NCI-H1436 (cell line): ENCODE measurements at places on chromosomes 2 and 18.
A peak's percentile ranks its signal among the peaks of the same experiment; 100 is the strongest.

GRCh38 chr18:41954827-41955613, at the start of gene PIK3C3:
TSS of gene PIK3C3 (plus strand) at chr18:41955234. CDS start at chr18:41955292, 58 bp downstream.
- DNase-seq = peak; percentile 94

DNA sequence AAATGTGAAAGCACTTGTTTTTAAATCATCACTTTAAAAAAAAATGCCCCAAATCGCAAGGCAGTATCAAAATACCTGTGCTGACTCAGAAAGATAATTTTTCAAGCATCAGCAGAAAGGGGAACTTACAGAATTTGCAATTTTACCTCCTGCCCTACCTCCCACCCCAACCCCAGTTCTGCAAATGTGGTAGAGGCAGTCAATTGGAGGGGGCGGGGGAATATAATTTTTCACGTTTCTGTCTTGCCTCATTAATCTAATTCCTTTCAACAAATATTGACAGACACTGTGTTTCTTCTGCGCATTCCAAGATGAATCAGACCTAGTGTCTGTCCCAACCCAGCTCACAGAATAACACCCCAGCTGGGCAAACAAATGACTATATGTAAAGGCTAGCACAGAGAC, 76.8 kb downstream of the ALPK2 start:
- DNase-seq = no peak

GRCh38 chr2:154600927-154601494, 97.5 kb upstream of the KCNJ3 start:
- DNase-seq = no peak

DNA sequence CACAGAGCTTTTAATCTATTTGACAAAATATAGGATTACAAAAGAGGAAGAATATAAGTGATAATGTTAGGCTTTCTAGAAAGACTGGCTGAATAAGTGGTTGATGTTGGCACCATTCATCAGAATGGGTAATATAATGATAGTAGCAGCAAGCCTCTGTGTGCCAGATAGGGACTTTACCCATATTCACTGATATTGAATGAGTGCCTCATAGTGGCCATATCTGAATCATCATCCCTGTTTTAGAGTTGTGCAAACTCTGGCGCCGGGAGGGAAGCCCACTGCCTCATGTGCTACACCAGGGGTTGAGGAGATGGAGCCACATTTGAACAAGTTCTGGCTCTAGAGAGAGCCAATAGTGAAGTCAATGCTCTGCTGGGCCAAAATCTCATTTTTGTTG, 368.7 kb upstream of the CRIM1 start:
- DNase-seq = no peak

DNA sequence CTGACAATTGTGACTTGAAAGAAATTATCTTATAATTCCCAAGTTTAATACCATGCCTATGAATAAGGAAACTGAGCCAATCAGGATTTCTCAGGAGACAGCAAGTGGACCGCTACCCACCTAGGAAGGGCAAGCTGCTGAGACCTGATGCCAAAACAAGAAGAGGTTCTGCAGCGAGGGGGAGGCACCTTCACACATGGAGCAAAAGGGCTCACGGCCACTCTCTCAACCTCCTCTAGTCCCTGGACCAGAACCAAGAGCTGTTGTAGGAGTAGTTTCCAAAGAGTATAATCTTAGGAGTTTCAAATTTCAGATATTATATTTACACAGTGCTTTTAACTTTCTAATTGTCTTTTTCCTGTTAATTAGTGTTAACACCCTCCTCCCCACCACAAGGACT, 154.7 kb upstream of the ETAA1 start:
- DNase-seq = no peak

GRCh38 chr2:28268386-28268785, 124.3 kb upstream of the FOSL2 start:
- DNase-seq = no peak

GRCh38 chr2:44948565-44949328, 7.2 kb downstream of the SIX3 start:
- DNase-seq = no peak

DNA sequence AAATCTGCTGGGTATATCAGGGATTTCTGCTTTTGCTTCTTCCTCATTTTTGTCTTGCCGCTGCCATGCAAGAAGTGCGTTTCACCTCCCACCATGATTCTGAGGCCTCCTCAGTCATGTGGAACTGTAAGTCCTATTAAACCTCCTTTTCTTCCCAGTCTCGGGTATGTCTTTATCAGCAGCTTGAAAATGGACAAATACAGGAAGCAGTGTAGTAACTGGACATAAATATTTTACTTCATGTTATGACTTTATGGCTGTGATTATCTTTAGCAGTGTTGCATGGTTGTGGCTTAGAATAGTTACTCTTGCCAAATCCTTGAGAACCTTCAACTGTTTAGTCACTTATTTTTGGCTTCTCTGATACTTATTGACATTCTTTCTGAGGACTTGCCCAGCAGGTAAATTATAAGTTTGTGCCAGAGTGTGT, 66.2 kb upstream of the DLX2 start:
- no peak for DNase-seq

- DNase-seq = no peak
Measured at GRCh38 chr2:203501873-203502272, 33.2 kb downstream of the RAPH1 start.

GRCh38 chr2:157149270-157149669, 108.2 kb upstream of the GALNT5 start:
- peak; percentile 6 for DNase-seq

DNA sequence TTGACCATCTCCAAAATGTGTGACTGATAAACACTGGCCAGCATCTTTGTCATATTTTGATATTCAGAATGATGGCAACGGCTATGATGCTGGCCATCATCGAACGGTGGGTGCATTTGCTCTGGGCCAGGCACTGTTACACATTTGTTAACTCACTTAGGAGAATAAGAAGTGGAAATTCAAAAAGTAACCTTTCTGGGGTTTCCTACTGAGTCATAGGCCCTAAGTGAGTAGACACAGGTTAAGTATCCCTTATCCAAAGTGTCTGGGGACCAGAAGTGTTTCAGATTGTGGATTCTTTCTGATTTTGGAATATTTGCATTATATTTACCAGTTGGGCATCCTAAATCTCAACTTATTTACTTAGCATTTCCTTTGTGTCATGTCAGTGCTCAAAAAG, 64.7 kb upstream of the TMEM87B start:
- no peak for DNase-seq

DNA sequence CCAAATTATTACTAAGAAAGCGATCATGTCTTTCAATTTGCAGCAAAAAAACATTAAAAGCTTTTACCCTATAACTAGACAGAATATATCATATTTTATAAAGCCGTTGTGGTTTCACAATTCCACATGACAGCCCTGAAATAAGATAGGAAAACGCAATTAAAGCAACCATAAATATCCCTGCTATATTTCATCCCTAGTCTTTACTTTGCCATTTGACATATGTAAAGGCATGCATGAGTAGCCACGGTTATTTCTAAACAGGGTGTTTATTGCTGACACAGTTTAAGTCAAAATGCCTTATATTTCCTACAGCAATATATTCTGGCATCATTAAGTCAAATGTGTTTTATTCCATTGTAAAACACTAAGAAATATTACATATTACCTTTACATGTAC, 239.9 kb downstream of the DSEL start:
- no peak for DNase-seq

DNA sequence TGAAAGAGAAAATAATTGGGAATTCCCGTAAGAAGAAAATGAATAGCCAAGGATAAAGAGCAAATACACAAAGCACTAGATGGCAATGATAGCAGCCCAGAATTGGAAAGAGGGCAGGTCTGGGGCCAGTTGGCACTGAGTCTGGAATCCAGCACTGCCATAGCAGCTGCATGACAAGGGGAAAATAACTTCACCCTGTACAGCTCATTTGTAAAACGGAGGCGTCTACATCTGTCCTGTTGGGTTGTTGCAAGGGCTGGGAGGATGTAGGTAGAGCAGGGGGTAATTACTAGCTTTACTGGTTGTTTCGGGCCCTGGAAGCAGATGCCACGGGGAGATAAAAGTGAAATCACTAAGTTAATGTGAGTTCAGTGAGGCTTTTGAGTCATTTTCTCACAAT, 110.0 kb upstream of the RASGRP3 start:
- no peak for DNase-seq

DNA sequence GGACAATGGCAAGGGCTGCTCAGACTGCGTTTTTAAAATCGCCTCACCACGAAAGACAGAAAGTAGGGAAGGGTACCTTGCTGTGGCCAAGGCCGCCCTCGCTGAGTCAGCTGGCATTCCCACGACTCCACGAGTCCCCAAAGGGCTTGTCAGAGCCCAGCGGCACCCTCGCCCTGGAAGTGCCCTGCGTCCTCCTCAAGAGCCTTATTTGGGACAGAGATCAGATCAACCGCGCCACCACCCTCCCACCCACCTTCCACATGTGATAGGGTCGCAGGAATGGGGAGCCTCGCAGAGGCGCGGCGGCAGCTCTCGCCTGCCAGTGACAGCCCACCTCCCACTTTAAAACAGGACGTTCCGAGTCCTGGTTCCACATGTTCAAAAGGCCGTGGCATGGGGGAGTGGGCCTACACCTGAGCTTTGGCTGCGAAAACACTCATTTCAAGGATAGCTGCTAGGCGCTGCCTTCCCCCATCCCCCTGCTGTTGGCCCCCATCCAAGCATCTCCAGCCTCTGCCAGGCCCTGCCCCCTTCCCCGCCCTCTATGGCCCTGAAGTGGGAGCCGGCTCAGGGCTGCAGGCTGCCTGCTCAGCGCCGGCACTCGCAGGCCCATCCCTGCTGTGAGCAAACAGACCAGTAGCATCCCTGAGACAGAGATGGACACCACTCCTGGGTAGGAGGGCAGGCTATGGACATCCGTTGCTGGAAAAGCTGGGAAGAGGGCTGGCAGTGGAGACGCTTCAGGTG, 38.1 kb upstream of the ARHGEF4 start:
- DNase-seq = peak; percentile 28

DNA sequence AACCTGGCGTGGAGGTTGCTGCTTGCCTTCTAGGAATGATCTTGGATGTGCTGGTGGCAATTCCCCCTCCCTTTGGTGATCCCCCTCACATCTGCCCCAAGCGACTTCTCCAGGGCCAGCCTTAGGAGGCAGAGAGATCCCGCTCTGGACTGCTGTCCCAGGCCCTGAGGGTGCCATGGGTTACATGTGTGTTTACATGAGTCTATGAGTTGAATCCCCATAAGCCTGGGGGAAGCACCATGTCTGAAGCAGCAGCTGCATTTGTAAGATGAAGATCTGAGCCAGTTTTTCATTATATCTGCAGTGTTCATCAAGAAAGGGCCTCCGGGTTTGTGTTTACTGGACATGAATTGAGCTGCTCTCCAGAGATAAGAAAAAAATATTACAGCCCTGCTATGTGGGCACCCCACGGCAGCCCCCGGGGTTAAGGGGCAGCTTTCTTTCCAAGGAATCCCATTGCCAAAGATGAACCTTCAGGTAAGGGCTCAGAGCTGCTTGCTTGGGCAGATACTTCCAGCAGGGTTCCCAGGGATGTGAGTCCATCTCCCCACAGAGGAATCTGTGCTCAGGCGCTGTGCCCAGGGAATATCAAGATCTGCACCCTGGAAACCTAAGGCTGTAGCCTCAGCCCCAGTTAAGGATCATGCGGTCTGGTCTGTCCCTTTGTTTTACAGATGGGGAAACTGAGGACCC, 46.0 kb downstream of the MRPS5 start:
- no peak for DNase-seq

DNA sequence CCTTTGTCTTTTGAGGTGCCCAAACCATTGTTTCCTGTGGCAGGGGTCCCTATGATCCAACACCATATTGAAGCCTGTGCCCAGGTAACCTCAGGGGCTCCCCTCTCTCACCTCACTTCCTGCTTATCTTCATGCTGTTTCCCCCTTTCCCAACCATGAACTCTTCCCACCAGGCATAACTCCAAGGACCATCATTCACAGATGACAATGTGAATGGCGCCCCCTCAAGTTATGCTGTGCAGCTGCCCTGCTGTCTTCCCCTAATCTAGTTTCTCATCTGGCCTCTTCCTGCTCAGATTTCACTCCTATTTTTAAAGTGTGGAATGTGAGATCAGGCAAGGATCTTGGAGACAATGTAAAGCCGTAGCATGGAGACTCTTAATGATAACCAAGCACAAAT, 1.4 kb downstream of the GMPPA start:
- no peak for DNase-seq

DNA sequence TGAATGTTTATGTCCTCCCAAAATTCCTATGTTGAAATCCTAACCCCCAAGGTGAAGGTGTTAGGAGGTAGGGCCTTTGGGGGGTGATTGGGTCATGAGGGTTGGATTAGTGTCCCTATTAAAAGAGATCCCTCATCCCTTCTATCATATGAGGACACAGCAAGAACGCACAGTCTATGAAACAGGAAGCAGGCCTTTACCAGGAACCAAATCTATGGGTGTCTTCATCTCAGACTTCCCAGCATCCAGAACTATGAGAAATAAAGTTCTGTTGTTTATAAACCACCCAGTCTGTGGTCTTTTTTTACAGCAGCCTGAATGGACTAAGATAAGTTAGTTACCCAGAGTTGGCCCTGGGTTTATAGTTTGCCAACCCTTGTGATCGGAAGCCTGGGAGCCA, 153.1 kb downstream of the INO80D start:
- no peak for DNase-seq

DNA sequence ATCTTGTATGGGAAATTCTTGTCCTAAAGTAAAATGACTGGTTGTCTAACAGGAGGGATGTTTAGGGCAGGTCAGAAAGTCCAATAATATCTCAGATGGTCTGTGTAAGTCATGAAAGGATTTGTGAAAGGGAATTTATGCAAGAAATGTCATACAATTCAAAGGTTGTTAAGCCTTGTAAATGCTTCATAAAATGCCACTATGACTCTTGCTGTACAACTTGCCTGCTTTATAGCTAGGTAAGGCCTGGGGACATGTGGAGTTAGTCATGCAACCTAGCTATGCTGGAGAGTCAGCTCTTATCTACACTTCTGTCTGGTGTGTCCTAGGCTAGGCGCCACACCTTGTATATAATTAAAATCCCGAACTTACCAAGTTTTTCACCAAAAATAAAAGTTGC, 36.9 kb upstream of the VWA3B start:
- DNase-seq = no peak

- DNase-seq = no peak
Measured at GRCh38 chr2:231655488-231655887, 52.8 kb upstream of the PTMA start.

DNA sequence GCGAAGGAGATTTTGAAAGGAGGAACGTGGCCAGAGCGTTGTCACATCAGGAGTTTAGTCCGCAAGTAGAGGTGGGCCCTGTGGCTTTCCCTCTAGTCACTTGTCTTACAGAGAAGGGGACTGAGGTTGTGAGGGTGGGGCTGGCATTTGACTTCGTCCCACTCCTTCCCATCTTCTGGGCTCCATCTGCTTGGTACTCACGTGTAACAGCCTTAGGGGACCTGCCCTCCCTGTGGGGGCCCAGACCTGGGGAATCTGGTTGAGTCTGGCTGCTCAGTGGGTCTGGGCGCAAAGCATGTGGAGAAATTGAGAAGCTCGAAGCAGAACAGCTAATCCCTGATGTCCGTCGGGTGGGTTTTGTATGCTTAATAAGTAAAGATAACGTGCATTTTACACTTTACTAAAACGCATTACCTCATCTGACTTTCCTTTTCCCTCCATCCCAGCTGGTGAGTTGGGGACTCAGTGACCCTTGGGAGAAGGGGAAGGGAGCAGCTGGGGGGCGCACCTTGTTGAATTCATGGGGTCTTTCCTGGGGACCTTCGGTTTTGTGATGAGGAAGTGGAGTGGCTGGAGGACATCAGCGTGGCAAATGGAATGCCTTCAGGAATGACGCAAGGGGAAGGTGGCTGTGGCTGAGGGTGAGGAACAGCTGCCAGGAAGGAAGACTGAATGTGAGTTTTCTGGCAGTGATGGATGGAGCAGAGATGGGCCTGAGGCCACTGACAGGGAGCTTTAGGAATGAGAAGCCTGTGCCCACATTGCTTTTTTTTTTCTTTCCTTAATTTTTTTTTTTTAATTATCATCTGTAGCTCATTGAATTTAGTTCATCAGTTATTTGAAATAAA, 44.8 kb downstream of the ASAP2 start:
- DNase-seq = no peak

GRCh38 chr18:4831791-4832375, 365.2 kb downstream of the AKAIN1 start:
- no peak for DNase-seq
